ENCODE measurements at places on chromosomes 7 and 10.
A peak's percentile ranks its signal among the peaks of the same experiment; 100 is the strongest.

GRCh38 chr7:28847681-28848080 lies 110.4 kb downstream of the TRIL start:
- no peak for DNase-seq

- DNase-seq = no peak
These were observed 87.2 kb upstream of the A1CF start for GRCh38 chr10:50972591-50972990.

- no peak for DNase-seq
These were observed 73.2 kb downstream of the CABCOCO1 start for GRCh38 chr10:61735882-61736281.

- no peak for DNase-seq
These were observed 83.7 kb downstream of the JMJD1C start for GRCh38 chr10:63382066-63382465.

DNA sequence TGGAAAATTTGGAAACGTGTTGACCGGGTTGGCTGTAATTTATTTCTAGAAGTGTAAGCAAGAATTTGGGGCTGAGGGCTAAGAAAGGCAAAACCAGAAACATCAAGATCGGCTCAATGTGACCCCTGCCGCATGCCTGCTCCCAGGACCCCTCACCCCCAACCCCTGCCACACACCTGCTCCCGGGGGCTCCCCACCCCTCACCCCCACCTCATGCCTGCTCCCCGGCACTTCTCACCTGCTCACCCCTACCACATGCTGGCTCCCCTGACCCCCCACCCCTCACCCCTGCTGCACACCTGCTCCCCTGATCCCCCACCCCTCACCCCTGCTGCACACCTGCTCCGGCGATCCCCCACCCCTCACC lies 19.0 kb upstream of the CFAP46 start:
- no peak for DNase-seq

GRCh38 chr7:125848157-125848556 lies 918.5 kb upstream of the POT1 start:
- DNase-seq = no peak

DNA sequence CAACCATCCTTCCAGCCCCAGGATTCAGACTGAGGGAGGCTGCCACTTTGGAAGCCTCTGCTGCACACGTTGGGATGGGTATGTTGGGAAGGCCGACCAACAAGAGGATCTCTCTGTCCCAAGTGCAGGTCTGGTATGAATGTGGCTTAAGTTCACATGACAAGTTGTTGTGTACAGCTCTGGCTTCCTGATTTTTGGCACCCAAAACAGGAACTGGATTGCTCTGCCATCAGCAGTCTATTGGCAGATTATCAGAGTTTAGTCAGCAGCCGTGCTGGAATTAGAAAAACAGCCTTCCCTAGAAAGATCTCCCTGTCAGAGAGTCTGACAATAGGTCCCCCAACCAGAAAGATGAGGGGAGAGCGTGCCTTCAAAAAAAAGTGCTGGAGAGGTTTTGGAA lies 66.9 kb downstream of the GOLGA7B start:
- DNase-seq = no peak

DNA sequence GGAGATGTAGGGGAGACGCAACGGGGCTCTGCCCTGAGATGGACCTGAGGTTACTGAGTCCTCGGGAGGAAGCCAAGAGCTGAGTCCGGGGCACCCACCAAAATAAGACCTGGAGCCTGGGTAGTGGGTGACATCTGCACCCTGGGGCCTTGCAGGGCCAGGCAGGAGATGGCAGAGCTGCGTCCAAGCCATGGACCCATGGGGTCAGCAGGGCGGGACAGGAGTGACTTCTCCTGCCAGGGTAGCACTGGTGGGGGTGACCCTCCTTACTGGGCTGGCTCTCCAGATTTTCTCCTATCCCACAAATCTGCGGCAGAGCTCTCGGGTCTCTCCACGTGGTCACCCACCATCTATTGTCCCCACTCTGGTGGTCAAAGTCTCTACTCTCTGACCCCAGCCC lies 2.1 kb downstream of the GHRHR start:
- no peak for DNase-seq

DNA sequence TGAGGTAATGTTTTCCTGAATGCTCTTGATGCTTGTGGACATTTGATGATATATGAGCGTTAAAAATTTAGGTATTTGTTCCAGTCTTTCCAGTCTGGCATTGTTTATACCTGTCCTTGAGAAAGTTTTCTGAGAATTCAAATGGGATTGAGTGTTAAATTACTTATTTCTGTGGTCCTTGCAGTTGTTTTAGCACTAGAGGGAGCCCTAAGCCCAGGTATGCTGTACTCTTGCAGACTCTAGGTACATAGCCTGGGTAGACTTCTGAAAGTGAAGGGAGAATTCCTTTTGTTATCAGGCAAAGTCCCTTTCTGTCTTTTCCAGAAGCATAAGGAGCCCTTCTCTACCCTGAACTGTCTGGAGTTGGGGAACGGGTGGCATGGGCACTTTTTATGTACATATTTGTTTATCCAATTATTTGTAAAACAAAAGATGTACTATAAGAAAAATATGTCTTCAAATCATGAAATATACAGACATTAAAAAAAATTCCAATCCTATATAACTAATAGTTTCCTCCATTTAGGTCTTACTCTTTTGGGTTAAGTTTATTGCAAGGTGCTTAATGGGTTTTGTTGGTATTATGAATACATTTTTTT lies 262.1 kb downstream of the ATRNL1 start:
- peak; percentile 44 for DNase-seq

- no peak for DNase-seq
These were observed 59.6 kb upstream of the PITRM1 start for GRCh38 chr10:3231951-3232730.

GRCh38 chr10:115968236-115968635 lies 304.8 kb downstream of the GFRA1 start:
- no peak for DNase-seq

GRCh38 chr7:17674943-17675608 lies 265.2 kb downstream of the SNX13 start:
- no peak for DNase-seq

DNA sequence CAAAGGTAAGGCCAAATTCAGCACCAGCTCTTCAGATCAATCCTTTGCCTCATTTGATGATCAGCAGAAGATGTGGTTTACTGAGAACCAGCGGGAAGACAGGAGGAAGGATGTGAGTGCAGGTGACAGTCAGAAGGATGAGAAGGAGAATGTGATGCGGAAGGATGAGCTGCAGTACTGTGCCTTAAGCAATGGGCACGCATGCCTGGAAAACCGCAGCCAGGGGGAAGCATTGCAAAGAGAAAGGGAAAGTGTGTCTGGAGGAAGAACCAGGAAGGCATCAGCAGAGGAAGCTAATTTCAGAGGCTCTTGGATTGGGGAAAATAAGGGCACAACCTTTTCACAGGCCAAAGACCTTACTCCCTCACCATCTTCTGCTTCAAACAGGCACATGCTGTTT lies 25.7 kb downstream of the C10orf71 start:
- DNase-seq = no peak

DNA sequence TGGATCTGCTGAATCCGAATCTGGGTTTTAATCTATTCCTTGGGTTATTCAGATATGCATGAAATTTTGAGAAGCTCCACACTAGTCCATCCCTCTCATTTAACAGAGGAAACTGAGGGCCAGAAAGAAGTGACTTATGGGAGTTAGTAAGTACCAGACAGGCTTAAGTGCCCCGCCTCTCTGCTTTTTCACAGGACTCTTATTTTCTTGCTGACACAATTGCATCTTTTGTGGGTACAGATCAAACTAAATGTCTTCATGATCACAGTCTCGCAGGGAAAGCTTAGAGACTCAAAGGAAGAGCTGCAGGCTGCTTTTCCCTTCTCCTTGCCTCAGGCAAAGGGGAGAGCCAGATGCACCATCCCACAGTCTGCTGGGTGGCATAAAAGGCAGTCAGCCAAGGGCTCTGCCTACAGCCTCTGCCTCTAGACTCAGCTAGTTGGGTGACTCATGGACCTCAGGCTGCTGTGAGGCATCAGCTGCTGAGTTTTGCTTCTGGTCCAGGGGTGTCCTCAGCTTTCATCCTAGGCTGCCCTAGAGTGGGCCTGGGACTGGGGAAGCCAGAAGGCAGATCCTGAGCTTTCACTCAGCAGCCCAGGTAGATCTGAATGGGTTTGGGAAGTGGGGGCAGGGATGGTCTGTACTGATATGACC lies 11.6 kb downstream of the GOLGA7B start:
- peak; percentile 80 for DNase-seq

- DNase-seq = no peak
These were observed 126.9 kb downstream of the KCNMA1 start for GRCh38 chr10:77510695-77511094.
